ENCODE measurements at places on chromosomes 1 and 21. TPM values are rescaled to one million over a fixed set of nuclear protein-coding genes. Genes with fewer than 3 reads are reported as not detected.

Gene TP73
- total RNA-seq, result under 0.01 TPM

Gene MATN1
- total RNA-seq, result not detected

Gene RHBG
- not detected for total RNA-seq

Gene CRP
- total RNA-seq, result not detected

Gene EFNA3
- total RNA-seq, result 1.9 TPM

Gene COL24A1
- 0.07 TPM for total RNA-seq

Gene LACTBL1
- not detected for total RNA-seq

Gene IKBKE
- 14.8 TPM for total RNA-seq

Gene TIE1
- 699 TPM for total RNA-seq

Gene KDF1
- total RNA-seq, result not detected

Gene PLA2G2F
- total RNA-seq, result not detected

Gene TXNDC12
- total RNA-seq, result 28.8 TPM

Gene LAMC2
- 13.0 TPM for total RNA-seq

Gene CNTN2
- total RNA-seq, result not detected

Gene MYBPH
- total RNA-seq, result not detected

Gene PDZK1
- total RNA-seq, result 0.14 TPM

Gene PRR9
- total RNA-seq, result not detected

Gene SH2D5
- total RNA-seq, result 1.4 TPM

Gene NHLH1
- total RNA-seq, result under 0.01 TPM

Gene NPHS2
- not detected for total RNA-seq

Gene KANK4
- total RNA-seq, result not detected

Gene SLC19A2
- 11.2 TPM for total RNA-seq

Gene OLIG2
- total RNA-seq, result not detected

Gene E2F2
- total RNA-seq, result 3.8 TPM

Gene FAM151A
- not detected for total RNA-seq

Gene FMO5
- total RNA-seq, result 0.73 TPM

Gene S100A12
- total RNA-seq, result not detected

Gene LMOD1
- total RNA-seq, result 0.07 TPM

Gene MSTO1
- total RNA-seq, result 22.4 TPM

Gene SLC30A1
- total RNA-seq, result 14.3 TPM

Gene DCDC2B
- not detected for total RNA-seq

Gene KRTAP7-1
- not detected for total RNA-seq

Gene HFM1
- total RNA-seq, result 0.07 TPM

Gene PPIAL4G
- total RNA-seq, result not detected

Gene C4BPA
- not detected for total RNA-seq

Gene TRPM2
- total RNA-seq, result not detected

Gene S100A8
- not detected for total RNA-seq

Gene OR2T29
- total RNA-seq, result not detected

Data from pulmonary artery endothelial cell (primary cell).